ENCODE measurements at places on chromosomes 13 and 19. TPM values are rescaled to one million over a fixed set of nuclear protein-coding genes. Genes with fewer than 3 reads are reported as not detected.

CASP14 gene
- polyA plus RNA-seq = not detected

SIAH3 gene
- 2.5 TPM for polyA plus RNA-seq

MRPL54 gene
- 91.2 TPM for polyA plus RNA-seq

ZNF154 gene
- 16.3 TPM for polyA plus RNA-seq

CILP2 gene
- polyA plus RNA-seq = 6.7 TPM

LYPD3 gene
- 3.5 TPM for polyA plus RNA-seq

GIPC3 gene
- polyA plus RNA-seq = 0.13 TPM

CD209 gene
- polyA plus RNA-seq = not detected

NLRP11 gene
- not detected for polyA plus RNA-seq

ZNF582 gene
- polyA plus RNA-seq = 19.5 TPM

MCEMP1 gene
- polyA plus RNA-seq = not detected

MBD3L2 gene
- not detected for polyA plus RNA-seq

CYP2F1 gene
- not detected for polyA plus RNA-seq

PROZ gene
- 0.42 TPM for polyA plus RNA-seq

CGB8 gene
- polyA plus RNA-seq = not detected

IGFL2 gene
- not detected for polyA plus RNA-seq

LYPD5 gene
- not detected for polyA plus RNA-seq

MIA gene
- not detected for polyA plus RNA-seq

CLDN10 gene
- polyA plus RNA-seq = 0.16 TPM

UHRF1 gene
- polyA plus RNA-seq = 17.5 TPM

APOC4 gene
- polyA plus RNA-seq = not detected

RFXAP gene
- 10.5 TPM for polyA plus RNA-seq

CCDC9 gene
- 21.9 TPM for polyA plus RNA-seq

CDX2 gene
- polyA plus RNA-seq = not detected

PSG1 gene
- not detected for polyA plus RNA-seq

SIGLEC5 gene
- polyA plus RNA-seq = not detected

TJP3 gene
- polyA plus RNA-seq = 5.0 TPM

KLK1 gene
- polyA plus RNA-seq = not detected

NKPD1 gene
- polyA plus RNA-seq = 1.0 TPM

TNFSF9 gene
- 3.0 TPM for polyA plus RNA-seq

FPR2 gene
- polyA plus RNA-seq = not detected

SMARCA4 gene
- 181 TPM for polyA plus RNA-seq

C19orf81 gene
- 42.2 TPM for polyA plus RNA-seq
